ENCODE measurements at places on chromosomes 16 and 17.

GRCh38 chr16:49350265-49351095, 23.1 kb upstream of the C16orf78 start:
- peak; percentile 45 for DNase-seq

DNA sequence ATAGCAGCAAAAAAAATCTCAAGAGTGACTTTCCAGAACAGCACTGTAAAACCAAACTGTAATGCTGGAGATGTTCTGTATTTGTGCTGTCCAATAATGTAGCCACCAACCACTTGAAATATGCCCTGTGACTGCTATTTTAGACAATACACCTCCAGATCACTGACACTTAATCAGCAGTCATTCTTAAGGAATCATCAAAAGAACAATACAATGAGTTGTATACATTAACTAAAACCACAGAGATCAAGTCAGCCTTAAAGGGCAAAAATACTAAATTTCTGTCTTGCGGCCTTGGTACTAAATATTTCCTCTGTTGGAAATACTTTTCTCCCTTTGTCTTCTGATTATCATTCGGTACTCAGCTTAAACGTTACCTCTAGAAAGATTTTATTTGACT, 33.6 kb upstream of the ANKFY1 start:
- DNase-seq = peak; percentile 17

DNA sequence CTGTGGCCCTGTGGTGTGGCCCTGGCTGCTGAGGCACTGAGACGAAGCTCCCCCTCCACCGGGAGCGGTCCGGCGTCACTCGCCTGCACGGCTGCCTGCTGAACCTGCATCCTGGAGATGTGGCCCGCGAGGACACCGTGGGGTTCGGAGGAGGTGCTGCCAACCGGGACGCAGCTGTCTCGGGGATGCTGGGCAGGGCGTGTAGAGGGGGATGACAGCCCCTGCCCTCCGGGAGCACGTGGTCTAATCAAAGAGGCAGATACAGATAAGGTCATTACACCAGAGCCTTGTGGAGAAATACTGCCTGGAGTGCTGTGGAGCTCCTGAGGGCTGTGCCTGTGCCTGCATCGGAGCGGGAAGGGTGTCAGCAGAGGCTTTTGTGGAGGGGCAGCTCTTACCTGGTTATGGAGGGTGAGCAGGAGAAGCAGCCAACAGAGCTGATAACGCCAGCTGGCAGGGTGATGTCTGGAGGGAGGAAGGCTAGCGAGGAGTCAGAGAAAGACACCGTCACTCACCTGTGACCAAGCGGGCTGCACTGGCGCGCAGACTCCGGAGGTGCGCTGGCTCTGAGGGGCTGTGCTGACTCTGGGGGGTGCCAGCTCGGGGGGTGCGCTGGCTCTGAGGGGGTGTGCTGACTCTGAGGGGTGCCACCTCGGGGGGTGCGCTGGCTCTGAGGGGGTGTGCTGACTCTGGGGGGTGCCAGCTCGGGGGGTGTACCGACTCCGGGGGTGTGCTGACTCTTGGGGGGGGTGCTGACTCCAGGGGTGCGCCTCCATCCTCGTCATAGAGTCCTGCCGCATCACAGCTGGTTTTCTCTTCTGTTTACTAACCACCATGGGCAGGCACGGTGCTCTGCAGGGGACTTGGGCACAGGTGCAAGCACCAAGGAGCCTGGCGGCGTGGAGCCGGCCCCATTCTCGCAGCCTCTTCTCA, 104.7 kb upstream of the CHMP6 start:
- no peak for DNase-seq

GRCh38 chr16:76459111-76459510, 181.9 kb downstream of the CNTNAP4 start:
- no peak for DNase-seq

DNA sequence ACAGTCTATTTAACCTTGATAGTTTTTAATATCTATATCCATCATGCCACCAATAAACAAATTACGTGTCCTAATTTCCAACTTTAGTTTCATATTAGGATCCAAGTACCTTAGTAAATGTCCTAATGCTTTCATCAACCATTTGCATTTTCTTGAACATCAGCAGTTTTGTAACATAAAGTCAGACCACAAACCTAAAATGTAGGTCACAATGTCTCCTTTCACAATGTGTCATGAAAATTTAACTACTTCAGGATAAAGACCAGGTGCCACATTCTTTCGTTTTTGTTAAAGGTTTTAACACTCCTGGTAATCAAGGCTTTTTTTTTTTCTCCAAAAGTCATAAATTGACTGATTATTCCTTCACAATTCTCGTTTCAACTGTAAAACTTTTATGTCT, 310.7 kb upstream of the PMFBP1 start:
- no peak for DNase-seq

GRCh38 chr17:78970834-78971755, 8.6 kb downstream of the LGALS3BP start:
- DNase-seq = peak; percentile 79

GRCh38 chr17:57288773-57289121, 32.4 kb downstream of the MSI2 start:
- DNase-seq = no peak

GRCh38 chr16:70726892-70727361, 41.1 kb upstream of the MTSS2 start:
- DNase-seq = peak; percentile 24

DNA sequence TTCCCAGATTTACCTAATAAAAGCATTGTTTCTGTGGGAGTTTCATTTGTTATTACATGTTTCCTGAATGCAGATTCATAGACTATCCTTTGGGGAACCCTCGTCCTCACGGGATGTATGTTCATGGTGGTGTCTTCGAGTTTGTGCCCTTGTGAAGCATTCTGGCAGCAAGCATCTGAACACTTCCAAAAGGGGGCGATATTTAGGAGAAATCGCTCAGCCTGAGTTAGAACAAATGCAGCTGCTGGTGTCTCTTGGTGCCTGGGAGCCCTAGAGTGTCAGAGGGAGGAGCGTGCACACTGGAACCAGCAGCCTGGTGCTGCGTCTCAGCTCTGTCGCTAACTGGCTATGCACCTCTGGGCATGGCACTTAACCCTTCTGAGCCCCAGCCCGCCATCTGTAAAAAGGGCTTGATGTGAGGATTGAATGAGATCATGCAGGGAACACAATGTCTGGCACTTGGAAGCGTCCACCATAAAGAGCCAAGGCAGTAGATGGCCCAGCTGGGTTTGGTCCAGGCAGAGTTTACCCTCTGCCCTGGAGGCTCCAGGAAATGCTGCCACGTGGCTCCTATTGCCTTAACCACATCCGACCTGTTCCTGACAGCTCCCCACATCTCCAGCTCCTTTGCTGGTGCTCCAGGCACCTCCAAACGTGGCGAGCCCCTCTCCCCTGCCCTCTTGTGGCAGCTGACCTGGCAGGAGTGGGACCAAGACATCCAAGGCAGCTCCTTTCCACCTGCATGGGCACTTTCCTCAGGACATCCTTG, 25.0 kb upstream of the C16orf78 start:
- DNase-seq = no peak

GRCh38 chr16:87392821-87393679, 914 bp downstream of the MAP1LC3B start:
- peak; percentile 55 for DNase-seq

DNA sequence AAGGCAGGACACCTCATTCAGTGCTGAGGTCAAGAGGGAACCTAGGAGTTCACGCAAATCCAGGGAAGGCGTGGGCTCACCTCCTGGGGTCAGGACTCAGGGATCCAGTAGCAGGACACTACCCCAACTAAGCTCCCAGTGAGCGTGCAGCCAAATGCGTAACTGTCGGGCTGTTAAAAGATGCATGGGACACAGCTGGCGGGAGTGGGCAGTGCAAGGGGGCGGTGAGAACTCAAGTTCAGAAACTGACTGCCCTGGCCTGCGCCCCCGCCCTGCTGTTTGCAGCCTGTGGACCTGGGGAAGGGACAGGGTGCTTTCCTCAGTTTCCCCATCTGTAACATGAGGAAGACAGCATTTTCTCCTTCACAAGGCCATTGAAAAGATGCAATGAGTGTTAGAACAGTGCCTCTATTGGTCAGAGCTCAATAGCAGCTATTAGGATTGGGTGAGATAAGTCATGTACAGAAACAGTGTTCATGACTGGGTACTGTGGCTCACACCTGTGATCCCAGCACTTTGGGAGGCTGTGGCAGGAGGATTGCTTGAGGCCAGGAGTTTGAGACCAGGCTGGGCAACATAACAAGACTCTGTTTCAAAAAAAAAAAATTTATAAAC, 20.2 kb downstream of the CDIPT start:
- no peak for DNase-seq

GRCh38 chr17:76382351-76382802, 2.0 kb upstream of the SPHK1 start:
- no peak for DNase-seq

Data from fibroblast of the aortic adventitia (primary cell).